ENCODE measurements at places on chromosomes 3 and 15. TPM values are rescaled to one million over a fixed set of nuclear protein-coding genes. Genes with fewer than 3 reads are reported as not detected.
A peak's percentile ranks its signal among the peaks of the same experiment; 100 is the strongest.

TTLL13 gene
- 0.42 TPM for total RNA-seq

GRCh38 chr3:123678108-123678511, 93.3 kb upstream of the HACD2 start:
- DNase-seq, result no peak
- H3K4me3 ChIP-seq, result peak overlapping the region; percentile 6
- peaks cover 100% of the 10 kb centered on the region for H3K4me1 ChIP-seq

GRCh38 chr15:62896969-62897486, 145.5 kb upstream of the TPM1 start:
- H3K36me3 ChIP-seq, result no peaks in the 10 kb centered on the region
- peaks cover 64% of the 10 kb centered on the region for H3K4me1 ChIP-seq
- no peaks in the 10 kb centered on the region for H3K27me3 ChIP-seq
- peak overlapping the region; percentile 95 for H3K27ac ChIP-seq
- DNase-seq, result peak; percentile 95

DNA sequence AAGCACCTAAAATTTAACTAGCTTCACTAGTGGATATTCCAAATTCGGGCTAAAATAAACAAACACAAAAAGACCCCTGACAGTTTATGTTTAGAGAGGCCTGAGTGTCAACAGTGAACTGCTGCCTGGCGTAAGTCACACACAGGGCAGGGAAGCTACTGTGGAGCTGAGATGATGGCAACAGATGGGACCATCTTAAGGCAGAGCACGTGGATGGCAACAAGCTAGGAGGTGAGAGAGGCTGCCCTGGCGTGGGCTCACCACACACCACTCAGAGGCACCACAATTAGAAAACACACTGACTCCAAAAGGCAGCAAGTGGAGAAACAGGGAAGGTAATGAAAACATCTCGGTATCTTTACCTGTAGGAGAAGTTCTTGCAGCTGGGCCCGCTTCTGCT, 93.3 kb downstream of the ATP1B3 start:
- H3K27me3 ChIP-seq, result no peaks in the 10 kb centered on the region
- H3K27ac ChIP-seq, result no peak overlapping the region
- DNase-seq, result no peak
- no peaks in the 10 kb centered on the region for H3K36me3 ChIP-seq
